ENCODE measurements at places on chromosomes 16 and 17.

DNA sequence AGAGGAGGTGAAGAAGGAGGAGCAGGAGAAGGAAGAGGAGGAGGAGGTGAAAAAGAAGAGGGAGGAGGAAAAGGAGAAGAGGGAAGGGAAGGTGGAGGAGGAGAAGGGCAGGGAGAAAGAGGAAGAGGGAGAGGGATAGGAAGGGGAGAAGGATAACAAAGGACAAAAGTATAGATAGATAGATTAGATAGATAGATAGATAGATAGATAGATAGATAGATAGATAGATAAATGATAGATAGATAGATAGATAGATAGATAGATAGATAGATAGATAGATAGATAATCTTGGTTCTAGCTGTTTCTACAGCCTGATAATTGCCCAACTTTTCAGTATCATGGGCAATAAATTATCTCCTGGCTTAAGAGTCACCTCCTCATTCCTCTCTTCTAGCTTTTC lies 296.2 kb upstream of the C16orf82 start:
- DNase-seq = no peak

GRCh38 chr17:4509401-4509800 lies 10.7 kb downstream of the SPNS2 start:
- no peak for DNase-seq

GRCh38 chr17:50768346-50768761 lies 1.0 kb upstream of the ANKRD40CL start:
- no peak for DNase-seq

DNA sequence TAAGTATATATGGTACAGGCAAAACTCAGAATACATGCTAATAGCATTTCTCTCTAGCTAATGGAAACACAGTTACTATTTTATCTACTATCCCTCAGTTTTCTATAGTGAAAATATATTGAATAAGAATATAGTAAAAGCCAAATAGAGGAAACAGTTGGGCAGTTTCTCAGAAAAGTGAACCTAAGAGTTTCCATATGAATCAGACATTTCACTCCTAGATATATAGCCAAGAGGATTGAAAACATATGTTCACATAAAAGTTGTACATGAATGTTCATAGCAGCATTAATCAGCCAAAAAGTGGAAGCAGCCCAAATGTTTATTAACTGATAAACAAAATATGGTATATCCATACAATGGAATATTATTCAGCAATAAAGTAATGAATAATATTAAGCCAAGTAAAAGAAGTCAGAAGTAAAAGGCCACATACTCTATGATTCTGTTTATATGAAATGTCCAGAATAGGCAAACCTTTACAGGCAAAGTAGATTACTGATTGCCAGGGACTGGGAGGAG lies 134.6 kb downstream of the CYB561 start:
- DNase-seq = peak; percentile 11

DNA sequence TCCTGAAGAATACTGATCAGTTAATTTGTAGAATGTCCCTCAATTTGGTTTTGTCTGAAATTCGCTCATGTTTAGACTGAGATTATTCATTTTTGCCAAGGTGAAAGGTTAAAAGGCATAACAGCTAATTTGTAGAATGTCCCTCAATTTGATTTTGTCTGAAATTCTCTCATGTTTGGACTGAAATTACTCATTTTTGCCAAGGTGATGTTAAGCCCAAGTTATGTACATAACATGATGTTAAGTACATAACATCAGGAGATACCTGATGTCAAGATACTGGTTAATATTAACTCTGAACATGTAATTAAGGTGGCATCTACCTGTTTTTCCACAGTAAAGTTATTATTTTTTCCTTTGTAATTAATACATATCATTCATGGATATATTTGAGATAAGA lies 243.4 kb upstream of the PMFBP1 start:
- no peak for DNase-seq

DNA sequence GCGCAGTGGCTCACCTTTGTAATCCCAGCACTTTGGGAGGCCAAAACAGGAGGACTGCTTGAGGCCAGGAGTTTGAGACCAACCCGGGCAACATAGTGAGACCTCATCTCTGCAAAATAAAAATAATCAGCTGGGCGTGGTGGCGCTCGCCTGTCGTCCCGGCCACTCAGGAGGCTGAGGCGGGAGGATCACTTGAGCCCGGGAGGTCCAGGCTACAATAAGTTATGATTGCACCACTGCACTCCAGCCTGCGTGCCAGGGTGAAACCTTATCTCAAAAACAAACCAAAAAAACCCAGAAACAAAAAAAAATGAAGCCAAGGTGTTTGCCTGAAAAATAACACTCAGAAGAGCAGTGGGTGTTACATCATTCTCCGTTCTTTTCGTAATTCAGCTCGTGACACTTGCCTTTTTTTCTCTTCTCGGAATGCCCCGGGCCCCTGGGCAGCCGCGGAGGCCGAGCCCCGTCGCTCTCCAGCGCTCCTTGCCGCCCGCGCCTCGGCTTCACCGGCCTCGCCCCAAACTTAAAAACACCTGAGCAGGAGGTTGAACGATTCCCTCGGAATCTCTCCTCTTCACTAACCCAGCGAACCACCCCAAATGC lies 17.0 kb downstream of the PRCD start:
- DNase-seq = no peak

- no peak for DNase-seq
Measured at GRCh38 chr16:10356870-10357842, 28.7 kb upstream of the ATF7IP2 start.

DNA sequence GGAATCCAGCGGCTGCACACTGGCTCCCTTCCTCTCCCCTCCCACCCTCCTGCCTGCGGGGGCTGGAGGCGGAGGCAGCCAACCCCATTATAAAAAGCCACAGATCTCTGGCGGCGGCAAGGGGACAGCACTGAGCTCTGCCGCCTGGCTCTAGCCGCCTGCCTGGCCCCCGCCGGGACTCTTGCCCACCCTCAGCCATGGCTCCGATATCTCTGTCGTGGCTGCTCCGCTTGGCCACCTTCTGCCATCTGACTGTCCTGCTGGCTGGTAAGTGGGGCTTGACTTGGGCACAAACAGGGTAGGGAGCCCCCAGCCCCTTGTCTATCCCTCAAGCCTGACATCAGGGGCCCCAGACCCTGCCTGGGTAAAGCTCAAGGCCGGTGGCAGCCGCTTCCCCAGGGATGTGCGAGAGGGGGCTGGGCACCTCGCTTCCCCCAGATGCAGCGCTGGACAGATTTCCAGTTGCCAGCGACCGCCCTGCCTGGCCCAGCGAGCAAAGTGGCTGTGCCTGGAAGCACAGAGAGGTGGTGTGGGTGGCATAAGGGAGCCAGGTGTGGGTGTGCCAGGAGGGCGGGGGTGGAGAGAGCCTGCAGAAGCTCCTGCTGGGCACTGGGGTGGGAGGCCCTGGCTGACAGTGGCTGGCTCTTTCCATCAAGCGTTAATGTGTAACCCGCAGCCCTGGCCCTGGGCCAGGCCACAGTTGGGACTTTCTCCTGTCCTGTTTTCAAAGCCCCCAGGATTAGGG lies at the start of gene CX3CL1:
Gene CX3CL1, plus strand, starts transcription at position 119 of the 745 bp plus-strand sequence. Its CDS starts 79 bp downstream, at position 198.
- peak; percentile 34 for DNase-seq

GRCh38 chr16:30958175-30959079 lies 873 bp downstream of the SETD1A start:
- DNase-seq = peak; percentile 53

GRCh38 chr17:49108318-49108717 lies 24.3 kb upstream of the B4GALNT2 start:
- DNase-seq = peak; percentile 76

GRCh38 chr17:57508671-57509070 lies 236.4 kb downstream of the CCDC182 start:
- DNase-seq = no peak

- peak; percentile 25 for DNase-seq
Measured at GRCh38 chr17:5019475-5019956, 15.7 kb downstream of the SLC52A1 start.

GRCh38 chr16:87924041-87924810 lies 12.1 kb downstream of the CA5A start:
- DNase-seq = no peak

DNA sequence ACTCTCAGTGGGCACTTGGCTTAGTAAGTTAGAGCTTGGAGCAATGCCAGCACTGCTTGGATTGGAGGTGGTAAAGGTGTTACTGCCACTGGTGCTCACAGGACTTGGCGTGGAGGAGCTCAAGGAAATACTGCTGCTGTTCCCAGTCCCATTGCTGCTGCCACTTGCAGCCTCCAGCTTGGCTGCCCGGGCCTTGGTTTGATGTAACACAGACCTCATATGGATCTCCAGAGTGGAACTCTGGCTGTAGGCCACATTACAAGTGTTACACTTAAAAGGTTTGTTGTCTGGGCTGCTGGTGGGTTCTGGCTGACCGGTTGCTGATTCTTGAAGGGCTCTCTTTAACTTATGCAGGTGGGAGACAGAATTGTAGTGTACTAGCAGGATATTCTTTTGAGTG lies 250.3 kb downstream of the ZFHX3 start:
- DNase-seq = no peak

DNA sequence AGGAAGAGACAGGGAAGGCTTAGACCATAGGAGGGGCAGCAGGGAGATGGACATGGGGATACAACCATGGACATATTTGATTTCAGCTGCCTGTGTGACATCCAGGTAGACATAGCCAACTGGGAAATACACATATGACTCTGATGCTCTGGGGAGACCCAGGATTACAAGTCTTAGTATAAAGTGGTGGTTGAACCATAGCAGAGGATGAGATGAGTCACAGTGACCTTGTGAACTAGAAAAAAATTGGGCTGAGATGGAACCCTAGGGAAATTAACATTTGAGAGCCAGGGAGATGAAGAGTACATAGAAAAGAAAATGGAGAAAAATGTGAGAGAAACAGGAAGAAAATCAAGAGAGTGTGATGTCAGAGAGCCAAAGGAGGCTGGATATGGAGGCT lies 10.2 kb downstream of the MARCHF10 start:
- DNase-seq = peak; percentile 50

GRCh38 chr17:30414486-30414885 lies 35.8 kb downstream of the CPD start:
- peak; percentile 38 for DNase-seq

DNA sequence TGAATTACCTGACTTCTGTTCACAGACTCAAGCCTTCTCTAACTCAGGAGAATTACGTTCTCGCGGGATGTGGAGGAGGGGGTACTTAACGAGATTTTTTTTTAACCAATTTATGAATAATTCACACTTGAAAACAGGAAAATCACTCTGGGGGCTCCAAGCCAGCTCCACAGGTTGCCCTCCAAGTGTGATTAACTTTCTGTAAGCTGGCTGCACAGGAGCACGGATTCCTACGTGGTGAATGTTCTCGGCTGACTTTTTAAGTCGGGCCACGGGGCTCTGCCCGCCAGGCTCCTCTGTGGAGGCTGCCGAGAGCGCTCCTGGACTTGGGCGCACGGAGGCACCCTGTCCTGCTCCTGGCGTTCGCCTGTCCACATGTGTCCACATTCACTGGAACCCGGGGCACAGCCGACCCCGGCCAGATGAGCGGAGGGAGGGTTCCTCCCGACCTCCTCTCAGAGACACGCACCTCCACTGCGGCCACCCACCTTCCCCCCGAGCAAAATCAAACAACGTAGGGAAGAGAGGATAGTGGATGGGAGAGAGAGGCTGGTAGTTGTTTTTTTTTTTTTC lies 147.1 kb upstream of the CHMP6 start:
- no peak for DNase-seq

- DNase-seq = no peak
Measured at GRCh38 chr17:50658616-50659015, 23.9 kb downstream of the ABCC3 start.

- no peak for DNase-seq
Measured at GRCh38 chr16:50276801-50277555, 10.6 kb downstream of the ADCY7 start.

- DNase-seq = no peak
Measured at GRCh38 chr16:1435921-1436697, 5.2 kb downstream of the PERCC1 start.

All from fibroblast of skin of right biceps (primary cell).